ENCODE measurements at places on chromosomes 1 and 21.

- H3K4me3 ChIP-seq, result peak overlapping the region; percentile 36
Measured at GRCh38 chr1:53449693-53450092, 9.5 kb upstream of the DMRTB1 start.

DNA sequence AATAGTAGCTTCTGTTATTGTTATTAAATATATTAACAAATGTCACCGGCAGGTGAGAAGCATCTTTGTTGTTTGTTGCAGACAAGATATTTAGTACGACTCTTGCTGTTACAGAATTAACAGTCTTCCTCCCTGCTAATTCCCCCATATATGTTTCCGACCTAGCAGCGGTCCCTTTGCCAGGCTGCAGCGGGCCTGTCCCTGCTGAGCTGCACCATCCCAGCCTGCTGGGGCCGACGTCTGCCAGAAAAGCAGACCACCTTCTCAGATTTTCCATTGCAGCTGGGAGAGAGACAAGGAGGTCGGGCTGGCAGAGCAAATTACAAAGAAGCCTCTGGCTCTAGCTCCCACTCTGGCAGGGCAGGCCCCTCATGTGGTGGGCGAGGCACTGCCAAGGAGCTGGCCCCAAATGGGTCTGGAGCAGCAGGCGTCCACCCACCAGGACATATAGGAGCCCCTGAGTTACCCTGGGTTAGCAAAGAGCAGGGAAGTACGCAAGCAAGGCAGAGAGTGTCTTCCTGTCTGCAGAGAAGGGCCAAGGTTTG is 142.7 kb downstream of the FOXD2 start:
- no peaks in the 10 kb centered on the region for H3K36me3 ChIP-seq
- no peak overlapping the region for H3K27ac ChIP-seq
- H3K4me1 ChIP-seq, result peaks cover 12% of the 10 kb centered on the region

- no peak for DNase-seq
- H3K4me1 ChIP-seq, result no peaks in the 10 kb centered on the region
- peaks cover 16% of the 10 kb centered on the region for H3K36me3 ChIP-seq
- no peaks in the 10 kb centered on the region for H3K27me3 ChIP-seq
- no peak overlapping the region for H3K4me3 ChIP-seq
Measured at GRCh38 chr1:46690931-46691421, 19.3 kb downstream of the TEX38 start.

GRCh38 chr21:15023776-15024175 is 41.0 kb downstream of the NRIP1 start:
- DNase-seq, result no peak
- H3K36me3 ChIP-seq, result no peaks in the 10 kb centered on the region
- no peaks in the 10 kb centered on the region for H3K4me1 ChIP-seq
- H3K4me3 ChIP-seq, result no peak overlapping the region
- no peak overlapping the region for H3K27ac ChIP-seq

- H3K27me3 ChIP-seq, result peaks cover 1% of the 10 kb centered on the region
- no peaks in the 10 kb centered on the region for H3K4me1 ChIP-seq
- H3K36me3 ChIP-seq, result peaks cover 2% of the 10 kb centered on the region
- no peak overlapping the region for H3K4me3 ChIP-seq
Measured at GRCh38 chr1:65531972-65532570, 111.6 kb downstream of the LEPR start.

DNA sequence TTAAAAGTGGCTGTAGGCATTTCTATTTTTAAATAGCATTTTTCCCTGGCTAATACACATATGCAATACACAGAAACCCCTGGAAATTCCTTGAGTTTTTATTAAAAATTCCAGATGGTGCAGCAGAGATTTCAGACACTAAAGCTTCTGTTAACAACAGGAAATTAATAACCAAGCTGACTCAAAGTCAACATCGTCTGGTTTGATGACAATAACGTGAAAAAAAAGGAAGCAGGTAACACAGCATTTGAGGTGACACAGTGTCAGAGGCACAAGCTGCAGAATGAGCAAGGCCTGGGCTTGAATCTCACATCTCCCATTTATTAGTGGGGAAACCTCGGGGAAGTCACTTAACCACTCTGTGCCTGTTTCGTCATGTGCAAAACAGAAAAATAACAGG is 64.6 kb upstream of the GJB5 start:
- H3K27ac ChIP-seq, result no peak overlapping the region
- no peak overlapping the region for H3K4me3 ChIP-seq
- H3K27me3 ChIP-seq, result no peaks in the 10 kb centered on the region
- no peaks in the 10 kb centered on the region for H3K4me1 ChIP-seq
- no peaks in the 10 kb centered on the region for H3K36me3 ChIP-seq
- DNase-seq, result no peak

- H3K4me3 ChIP-seq, result no peak overlapping the region
- H3K27me3 ChIP-seq, result no peaks in the 10 kb centered on the region
- H3K27ac ChIP-seq, result no peak overlapping the region
- no peaks in the 10 kb centered on the region for H3K36me3 ChIP-seq
- no peaks in the 10 kb centered on the region for H3K4me1 ChIP-seq
Measured at GRCh38 chr1:65075123-65075976, 72.7 kb upstream of the AK4 start.

- DNase-seq, result no peak
- H3K27me3 ChIP-seq, result no peaks in the 10 kb centered on the region
- no peak overlapping the region for H3K27ac ChIP-seq
- H3K4me3 ChIP-seq, result no peak overlapping the region
- peaks cover 34% of the 10 kb centered on the region for H3K36me3 ChIP-seq
- no peaks in the 10 kb centered on the region for H3K4me1 ChIP-seq
Measured at GRCh38 chr1:30998171-30998570, 67.3 kb downstream of the PUM1 start.

- peak overlapping the region; percentile 52 for H3K27ac ChIP-seq
- DNase-seq, result no peak
- no peaks in the 10 kb centered on the region for H3K27me3 ChIP-seq
Measured at GRCh38 chr1:179883040-179883744, 1.1 kb downstream of the TOR1AIP1 start.

DNA sequence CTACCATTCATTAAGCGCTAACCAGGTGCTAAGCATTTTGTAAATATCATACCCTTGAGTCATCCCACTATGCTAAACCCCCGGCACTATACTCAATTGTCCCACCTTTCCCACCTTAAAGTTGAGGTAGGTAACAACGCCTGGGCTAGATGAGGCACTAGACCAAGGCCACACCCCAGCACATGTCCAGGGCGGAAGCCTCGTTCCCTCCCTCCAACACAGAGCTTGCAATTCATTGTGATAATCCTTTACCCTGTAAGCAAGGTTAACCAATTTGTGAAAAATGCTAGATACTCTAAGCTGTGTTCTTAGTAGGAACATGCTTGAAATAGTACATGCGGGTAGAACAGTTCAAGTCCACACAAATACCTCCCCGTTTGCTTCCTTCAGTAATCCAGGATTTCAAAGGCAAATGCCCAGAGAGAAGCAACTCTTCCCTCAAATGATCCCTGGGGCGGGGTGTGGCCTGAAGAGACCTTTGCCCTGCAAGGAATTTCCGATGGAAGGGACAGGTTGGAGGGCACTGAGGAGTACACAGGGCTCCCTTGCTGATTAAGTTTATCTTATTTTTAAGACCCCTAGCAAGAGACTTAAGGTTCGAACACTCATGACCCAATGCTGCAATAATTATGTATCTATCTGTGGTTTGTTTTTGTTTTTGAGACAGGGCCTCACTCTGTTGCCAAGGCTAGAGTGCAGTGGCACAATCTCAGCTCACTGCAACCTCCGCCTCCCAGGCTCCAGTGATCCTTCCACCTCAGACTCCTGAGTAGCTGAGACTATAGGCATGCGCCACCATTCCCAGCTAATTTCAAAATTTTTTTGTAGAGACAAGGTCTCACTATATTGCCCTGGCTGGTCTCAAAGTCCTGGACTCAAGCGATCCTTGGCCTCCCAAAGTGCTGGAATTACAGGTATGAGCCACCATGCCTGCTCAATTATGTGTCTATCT is 2.6 kb downstream of the RSPH1 start:
- no peak overlapping the region for H3K27ac ChIP-seq
- H3K27me3 ChIP-seq, result no peaks in the 10 kb centered on the region
- no peaks in the 10 kb centered on the region for H3K4me1 ChIP-seq
- no peaks in the 10 kb centered on the region for H3K36me3 ChIP-seq
- no peak overlapping the region for H3K4me3 ChIP-seq
- DNase-seq, result no peak

DNA sequence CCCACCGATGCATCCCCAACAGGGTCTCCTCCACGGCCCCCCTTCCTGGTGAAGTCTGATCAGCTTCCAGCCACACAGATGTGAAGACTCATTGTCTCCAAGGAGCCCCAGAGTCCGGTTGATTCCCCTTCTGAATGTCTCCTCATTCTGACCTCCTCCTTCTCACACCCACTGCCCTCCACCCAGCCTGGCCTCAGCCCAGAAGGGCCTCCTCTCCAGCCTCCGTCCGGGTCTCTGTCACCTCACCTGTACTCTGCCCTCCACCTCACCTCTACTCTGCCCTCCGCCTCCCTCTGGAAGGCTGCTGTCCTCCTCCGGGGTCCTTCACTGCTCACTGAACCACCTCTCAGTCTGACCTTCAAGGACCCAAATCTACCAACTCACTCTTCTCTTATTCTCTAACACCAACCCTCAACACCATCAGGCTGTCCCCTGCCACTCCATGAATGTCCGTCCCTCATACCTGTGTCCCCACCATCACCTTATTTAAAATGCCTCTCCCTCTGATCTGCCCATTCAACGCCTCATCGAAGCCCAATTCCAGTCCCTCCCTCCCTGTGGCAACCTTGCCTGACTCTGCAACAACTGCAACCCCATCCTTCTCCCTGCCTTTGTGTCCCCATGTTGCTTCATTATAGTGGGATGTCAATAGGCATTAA is 201.2 kb downstream of the TOMM20 start:
- H3K27ac ChIP-seq, result no peak overlapping the region
- peaks cover 3% of the 10 kb centered on the region for H3K4me1 ChIP-seq
- peak; percentile 14 for DNase-seq

- H3K27ac ChIP-seq, result no peak overlapping the region
- no peaks in the 10 kb centered on the region for H3K4me1 ChIP-seq
- no peaks in the 10 kb centered on the region for H3K36me3 ChIP-seq
- no peaks in the 10 kb centered on the region for H3K27me3 ChIP-seq
- DNase-seq, result no peak
Measured at GRCh38 chr1:103953386-103953785, 203.7 kb downstream of the AMY1C start.

- DNase-seq, result no peak
- H3K36me3 ChIP-seq, result peaks cover 28% of the 10 kb centered on the region
- H3K4me1 ChIP-seq, result peaks cover 8% of the 10 kb centered on the region
- no peaks in the 10 kb centered on the region for H3K27me3 ChIP-seq
- no peak overlapping the region for H3K27ac ChIP-seq
- H3K4me3 ChIP-seq, result no peak overlapping the region
Measured at GRCh38 chr1:54355931-54356679, 50.1 kb downstream of the SSBP3 start.

DNA sequence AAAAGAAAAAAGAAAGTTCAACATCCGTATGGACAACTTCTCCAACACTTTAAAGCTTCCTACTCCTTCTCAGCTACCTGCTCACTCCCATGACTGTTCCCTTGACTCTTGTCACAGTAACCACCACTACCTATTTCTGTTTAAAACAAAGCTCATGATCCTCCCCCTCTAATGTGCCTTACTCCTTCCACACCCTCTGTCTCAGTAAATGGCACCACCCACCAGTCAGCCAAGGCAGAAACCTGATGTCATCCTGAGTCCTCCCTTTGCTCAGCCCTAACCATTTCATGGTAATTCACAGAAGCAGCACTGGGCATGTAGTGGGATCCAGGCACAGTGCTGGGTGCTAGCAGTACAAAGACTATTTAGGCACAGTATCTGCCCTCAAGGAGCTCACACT is 63.0 kb upstream of the PPM1J start:
- no peak overlapping the region for H3K4me3 ChIP-seq
- H3K27ac ChIP-seq, result no peak overlapping the region
- H3K36me3 ChIP-seq, result peaks cover 4% of the 10 kb centered on the region
- no peaks in the 10 kb centered on the region for H3K27me3 ChIP-seq

GRCh38 chr1:24317956-24318614 is 1.1 kb upstream of the GRHL3 start:
- H3K4me3 ChIP-seq, result no peak overlapping the region
- DNase-seq, result no peak
- no peak overlapping the region for H3K27ac ChIP-seq
- no peaks in the 10 kb centered on the region for H3K36me3 ChIP-seq
- peaks cover 8% of the 10 kb centered on the region for H3K27me3 ChIP-seq

DNA sequence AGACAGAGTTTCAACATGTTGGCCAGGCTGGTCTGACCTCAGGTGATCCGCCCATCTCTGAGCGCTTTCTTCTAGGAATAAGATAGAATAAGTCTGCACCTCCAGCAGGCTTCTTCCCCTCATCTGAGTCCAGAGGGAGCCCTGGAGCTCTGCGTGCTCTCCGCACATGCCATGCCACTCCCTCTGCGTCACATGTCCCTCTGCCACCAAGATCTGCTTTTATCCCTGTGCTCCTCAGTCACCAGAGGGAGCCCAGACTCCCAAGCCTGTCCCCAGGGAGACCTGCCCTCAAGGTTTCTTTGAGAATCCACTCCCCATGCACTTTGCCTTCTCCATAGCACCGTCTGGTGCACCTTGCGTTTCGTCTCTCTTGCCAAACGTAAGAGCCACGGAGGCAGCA is 213.0 kb downstream of the CAMTA1 start:
- H3K4me3 ChIP-seq, result no peak overlapping the region
- no peak overlapping the region for H3K27ac ChIP-seq
- H3K4me1 ChIP-seq, result peaks cover 3% of the 10 kb centered on the region

DNA sequence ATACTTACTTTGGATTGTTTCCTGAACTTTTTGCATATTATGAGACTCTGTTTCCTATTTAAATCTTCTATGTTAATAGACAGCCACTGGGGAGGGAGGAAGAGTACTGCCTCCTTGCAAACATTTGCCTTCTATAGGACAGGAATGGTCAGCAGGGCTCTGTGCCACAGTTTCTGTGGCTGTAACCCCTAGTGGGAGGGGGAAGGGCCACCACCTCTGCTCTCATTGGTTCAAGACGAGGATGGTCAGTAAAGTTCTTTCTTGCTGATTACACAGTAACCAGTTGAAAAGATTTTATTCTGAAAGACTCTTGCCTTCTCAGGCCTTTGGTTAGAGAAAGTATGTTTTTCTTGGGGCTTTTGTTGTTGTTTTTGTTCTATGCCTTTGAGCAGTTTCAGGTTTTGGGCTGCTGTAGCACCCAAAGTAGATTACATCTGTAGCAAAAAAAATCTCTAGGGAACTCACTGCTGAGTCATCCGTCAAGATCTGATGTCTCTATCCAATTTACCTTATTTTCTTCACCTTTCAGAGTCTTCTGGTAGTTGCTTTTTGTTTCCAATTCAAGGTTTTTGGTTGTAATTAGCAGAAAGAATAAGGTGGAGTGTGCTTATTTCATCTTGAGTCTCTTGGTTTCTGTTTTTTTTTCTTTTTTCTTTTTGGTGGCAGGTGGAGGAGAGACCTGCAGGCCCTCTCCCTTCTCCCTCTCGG is 23.1 kb downstream of the SLC35A3 start:
- no peak for DNase-seq
- H3K4me1 ChIP-seq, result no peaks in the 10 kb centered on the region

GRCh38 chr1:211639475-211640300 is 35.7 kb downstream of the NEK2 start:
- H3K4me3 ChIP-seq, result no peak overlapping the region
- no peak for DNase-seq
- H3K27me3 ChIP-seq, result no peaks in the 10 kb centered on the region
- H3K36me3 ChIP-seq, result no peaks in the 10 kb centered on the region
- no peak overlapping the region for H3K27ac ChIP-seq

- no peak for DNase-seq
- H3K4me1 ChIP-seq, result no peaks in the 10 kb centered on the region
- no peak overlapping the region for H3K27ac ChIP-seq
- peaks cover 42% of the 10 kb centered on the region for H3K36me3 ChIP-seq
- no peaks in the 10 kb centered on the region for H3K27me3 ChIP-seq
Measured at GRCh38 chr1:169868978-169869377, 24.7 kb downstream of the SCYL3 start.
